Calu3 (cell line): ENCODE measurements at places on chromosomes 7 and 10. TPM values are rescaled to one million over a fixed set of nuclear protein-coding genes. Genes with fewer than 3 reads are reported as not detected.

DNA sequence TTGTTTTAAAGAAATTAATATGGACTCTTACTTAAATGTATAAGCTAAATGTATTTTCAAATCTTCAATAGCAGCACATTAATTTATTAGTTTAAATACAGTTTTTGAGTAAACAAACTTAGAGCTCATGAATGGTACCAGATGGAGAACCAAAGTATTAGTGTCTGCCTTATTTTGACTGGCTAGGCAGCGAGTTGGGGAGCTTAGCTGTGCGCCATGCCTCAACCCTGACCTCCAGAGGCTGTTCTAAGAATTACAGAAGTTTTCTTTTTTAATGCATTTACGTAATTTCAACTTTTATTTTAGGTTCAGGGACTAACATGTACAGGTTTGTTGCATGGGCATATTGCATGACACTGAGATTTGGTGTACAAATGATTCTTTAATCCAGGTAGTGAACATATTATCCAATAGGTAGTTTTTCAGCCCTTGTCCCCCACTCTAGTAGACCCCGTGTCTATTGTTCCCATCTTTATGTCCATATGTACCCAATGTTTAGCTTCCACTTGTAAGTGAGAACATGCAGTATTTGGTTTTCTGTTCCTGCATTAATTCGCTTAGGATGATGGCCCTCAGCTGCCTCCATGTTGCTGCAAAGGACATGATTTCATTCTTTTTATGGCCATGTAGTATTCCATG is 166.8 kb downstream of the IQUB start:
- no peaks in the 10 kb centered on the region for H3K36me3 ChIP-seq
- peak; percentile 24 for DNase-seq
- no peaks in the 10 kb centered on the region for H3K4me1 ChIP-seq
- no peaks in the 10 kb centered on the region for H3K27me3 ChIP-seq

- no peaks in the 10 kb centered on the region for H3K36me3 ChIP-seq
- H3K4me3 ChIP-seq: no peak overlapping the region
- H3K4me1 ChIP-seq: no peaks in the 10 kb centered on the region
- no peak overlapping the region for H3K27ac ChIP-seq
Observed at GRCh38 chr10:55822096-55822495, 539.0 kb downstream of the ZWINT start.

DNA sequence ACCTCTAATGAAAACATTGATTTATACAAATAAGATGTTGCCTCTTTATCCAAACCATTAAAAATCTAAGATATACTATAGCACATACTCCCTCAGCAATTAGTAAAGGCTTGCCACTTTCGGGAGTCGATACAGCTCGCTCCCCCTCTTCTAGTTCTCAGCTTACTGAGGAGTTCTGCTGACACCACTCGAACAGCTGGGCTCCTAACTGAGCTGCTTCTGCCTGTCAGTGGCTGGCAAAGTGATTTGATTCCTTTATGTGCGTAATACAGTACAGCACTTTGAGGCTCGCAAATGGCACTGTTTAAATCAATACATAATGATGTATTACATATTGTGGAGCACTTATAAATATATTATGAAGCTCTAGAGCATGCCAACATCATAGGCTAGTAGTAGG is 241.8 kb downstream of the CREB5 start:
- H3K36me3 ChIP-seq: no peaks in the 10 kb centered on the region
- no peak overlapping the region for H3K4me3 ChIP-seq
- H3K4me1 ChIP-seq: no peaks in the 10 kb centered on the region
- no peak overlapping the region for H3K27ac ChIP-seq
- DNase-seq: no peak
- H3K27me3 ChIP-seq: no peaks in the 10 kb centered on the region

GRCh38 chr10:14003517-14004184 is 327.1 kb downstream of the FRMD4A start:
- no peak overlapping the region for H3K27ac ChIP-seq
- H3K27me3 ChIP-seq: peaks cover 57% of the 10 kb centered on the region
- no peaks in the 10 kb centered on the region for H3K4me1 ChIP-seq
- H3K4me3 ChIP-seq: no peak overlapping the region
- no peaks in the 10 kb centered on the region for H3K36me3 ChIP-seq

- no peaks in the 10 kb centered on the region for H3K27me3 ChIP-seq
- H3K36me3 ChIP-seq: no peaks in the 10 kb centered on the region
- H3K4me1 ChIP-seq: no peaks in the 10 kb centered on the region
- no peak overlapping the region for H3K4me3 ChIP-seq
Observed at GRCh38 chr7:154656618-154657017, 346.3 kb downstream of the PAXIP1 start.

- H3K36me3 ChIP-seq: peaks cover 5% of the 10 kb centered on the region
- no peaks in the 10 kb centered on the region for H3K4me1 ChIP-seq
- H3K4me3 ChIP-seq: no peak overlapping the region
Observed at GRCh38 chr10:127198307-127198706, 1.9 kb upstream of the INSYN2A start.

- H3K27ac ChIP-seq: no peak overlapping the region
- H3K4me3 ChIP-seq: no peak overlapping the region
- H3K27me3 ChIP-seq: no peaks in the 10 kb centered on the region
- peaks cover 28% of the 10 kb centered on the region for H3K4me1 ChIP-seq
Observed at GRCh38 chr7:732556-732955, 5.5 kb upstream of the PRKAR1B start.

- peak; percentile 4 for DNase-seq
- peaks cover 13% of the 10 kb centered on the region for H3K4me1 ChIP-seq
- no peak overlapping the region for H3K4me3 ChIP-seq
- peak overlapping the region; percentile 34 for H3K27ac ChIP-seq
- H3K36me3 ChIP-seq: no peaks in the 10 kb centered on the region
Observed at GRCh38 chr7:126727930-126728391, 524.8 kb downstream of the GRM8 start.

DNA sequence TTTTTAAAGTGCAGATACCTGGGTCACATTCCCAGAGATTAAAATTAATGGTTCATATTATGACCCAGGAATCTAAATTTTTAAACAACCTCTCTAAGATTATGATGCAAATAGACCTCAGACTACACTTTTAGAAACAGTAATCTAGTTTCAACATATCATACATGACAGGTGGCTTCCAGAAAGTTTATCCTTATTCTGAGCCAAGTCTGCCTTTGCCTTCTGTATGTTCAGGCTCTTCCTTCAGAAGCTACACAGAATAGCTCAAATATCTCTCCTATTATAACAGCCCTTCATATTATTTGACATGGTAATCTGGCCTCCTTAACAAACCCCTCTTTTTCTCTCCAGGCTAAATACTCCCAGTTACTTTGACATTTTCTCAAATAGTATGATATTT is 101.9 kb downstream of the FZD1 start:
- no peaks in the 10 kb centered on the region for H3K4me1 ChIP-seq
- no peak for DNase-seq
- H3K4me3 ChIP-seq: no peak overlapping the region
- no peaks in the 10 kb centered on the region for H3K27me3 ChIP-seq

GRCh38 chr7:128731184-128731583 is 8.0 kb upstream of the CALU start:
- H3K27ac ChIP-seq: no peak overlapping the region
- no peak overlapping the region for H3K4me3 ChIP-seq
- H3K36me3 ChIP-seq: no peaks in the 10 kb centered on the region
- no peaks in the 10 kb centered on the region for H3K4me1 ChIP-seq
- no peak for DNase-seq

DNA sequence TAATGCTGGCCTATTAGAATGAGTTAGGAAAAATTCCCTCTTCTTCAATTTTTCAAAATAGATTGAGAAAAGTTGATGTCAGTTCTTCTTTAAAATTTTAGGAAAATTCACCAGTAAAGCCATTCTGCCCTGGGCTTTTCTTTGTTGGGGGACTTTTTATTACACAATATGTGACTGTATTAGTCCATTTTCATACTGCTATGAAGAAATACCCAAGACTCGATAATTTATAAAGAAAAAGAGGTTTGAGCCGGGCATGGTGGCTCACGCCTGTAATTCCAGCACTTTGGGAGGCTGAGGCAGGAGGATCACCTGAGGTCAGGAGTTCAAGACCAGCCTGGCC is 12.7 kb downstream of the TAS2R40 start:
- no peaks in the 10 kb centered on the region for H3K4me1 ChIP-seq
- H3K36me3 ChIP-seq: no peaks in the 10 kb centered on the region
- no peak overlapping the region for H3K4me3 ChIP-seq
- no peak for DNase-seq
- H3K27ac ChIP-seq: no peak overlapping the region

NKX2-3 gene
- total RNA-seq: not detected in 2 replicates

ACSM6 gene
- not detected in 2 replicates for total RNA-seq

MEOX2 gene
- 8.7 and 12.6 TPM in 2 replicates for total RNA-seq

GRM3 gene
- not detected in 2 replicates for total RNA-seq

TSPAN14 gene
- total RNA-seq: 98.6 and 116 TPM in 2 replicates

MYL10 gene
- not detected in 2 replicates for total RNA-seq

TPK1 gene
- total RNA-seq: 11.2 and 13.2 TPM in 2 replicates

PAX4 gene
- not detected in 2 replicates for total RNA-seq
